Naive thymus-derived CD8-positive, alpha-beta T cell (primary cell): ENCODE measurements at places on chromosomes 3 and 15. TPM values are rescaled to one million over a fixed set of nuclear protein-coding genes. Genes with fewer than 3 reads are reported as not detected.

The GOLGA8Q gene
- total RNA-seq = 2.6 TPM

The STARD9 gene
- 12.5 TPM for total RNA-seq

The SV2B gene
- 0.05 TPM for total RNA-seq

The TPRG1 gene
- total RNA-seq = 5.3 TPM

The BTLA gene
- 18.2 TPM for total RNA-seq

The RHOV gene
- not detected for total RNA-seq

The UBAP1L gene
- total RNA-seq = 14.2 TPM
